Activated CD4-positive, CD25-positive, alpha-beta regulatory T cell (primary cell): ENCODE measurements at places on chromosomes 13 and 19.

GRCh38 chr13:110964229-110965037, 49.6 kb upstream of the ANKRD10 start:
- DNase-seq: no peak

DNA sequence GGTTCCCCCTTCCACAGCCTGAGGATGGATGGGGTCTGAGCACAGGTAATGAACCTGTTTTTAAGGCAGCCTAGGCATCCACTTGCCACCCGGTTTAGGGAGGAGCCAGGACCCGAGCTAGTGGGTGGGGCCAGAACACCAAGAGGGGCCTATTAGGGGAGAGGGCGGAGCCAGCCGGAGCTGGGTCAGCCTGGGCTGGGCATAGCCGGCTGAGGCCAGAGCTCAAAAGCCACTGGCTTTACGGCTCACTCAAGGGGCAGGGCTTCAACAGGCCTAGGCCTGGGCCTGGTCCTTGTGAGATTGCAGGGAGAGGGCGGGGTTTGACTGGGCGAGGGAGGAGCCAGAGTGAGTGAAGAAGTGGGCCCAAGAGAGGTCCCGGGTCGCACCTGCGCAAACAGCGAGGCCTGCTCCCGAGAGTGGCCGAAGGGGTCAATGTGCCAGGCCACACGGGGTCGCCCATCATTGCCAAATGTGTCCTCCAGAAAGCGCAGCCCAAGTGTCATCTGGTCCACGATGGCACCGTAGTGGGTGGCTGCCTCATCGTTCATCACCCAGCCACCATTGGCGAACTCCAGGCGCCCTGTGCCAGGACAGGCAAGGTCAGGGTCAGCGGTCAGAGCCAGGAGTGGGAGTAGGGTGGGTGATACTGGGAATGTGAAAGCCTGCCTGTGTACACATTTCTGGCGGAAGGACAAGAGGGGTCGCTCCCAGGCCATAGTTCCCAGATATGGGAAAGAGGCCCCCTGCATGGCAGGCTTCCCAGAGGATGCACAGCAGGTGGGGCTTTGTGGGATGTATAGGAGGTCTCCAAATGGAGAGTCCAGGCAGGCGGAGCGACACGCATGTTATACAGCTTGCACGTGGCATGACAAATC, 1.9 kb downstream of the MAN2B1 start:
- no peak for DNase-seq

GRCh38 chr13:44605275-44605674, 29.1 kb upstream of the TSC22D1 start:
- DNase-seq: no peak

GRCh38 chr13:73075954-73076353, 17.1 kb downstream of the KLF5 start:
- no peak for DNase-seq

- DNase-seq: no peak
Observed at GRCh38 chr19:1019980-1020867, 699 bp downstream of the TMEM259 start.

- DNase-seq: no peak
Observed at GRCh38 chr19:33293255-33294057, 8.9 kb downstream of the CEBPA start.

GRCh38 chr13:28820099-28821051, at the start of gene MTUS2:
TSS of gene MTUS2 (plus strand) at chr13:28820339.
- no peak for DNase-seq

- no peak for DNase-seq
Observed at GRCh38 chr19:4508698-4509097, 9.6 kb downstream of the PLIN4 start.

DNA sequence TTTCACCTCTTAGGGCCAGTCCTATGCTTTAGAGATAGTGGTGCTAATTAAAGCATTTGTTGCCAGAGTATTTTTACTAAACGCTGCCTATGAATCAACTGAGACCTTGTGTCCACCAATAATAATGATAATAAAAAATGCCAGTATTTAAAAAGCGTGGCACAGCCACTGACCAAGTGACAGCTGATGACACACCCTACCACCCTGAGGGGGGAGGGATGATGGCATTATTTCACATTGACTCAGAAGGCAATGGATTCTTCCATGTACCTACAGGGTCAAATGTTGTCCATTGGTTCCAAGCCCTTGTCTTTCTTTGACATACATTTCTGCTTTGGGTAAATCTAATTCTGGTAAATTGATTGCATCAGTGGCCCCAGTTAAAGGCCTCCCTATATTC, 384.4 kb downstream of the DLEU7 start:
- no peak for DNase-seq

GRCh38 chr19:30073152-30074000, 131.3 kb downstream of the URI1 start:
- DNase-seq: no peak

DNA sequence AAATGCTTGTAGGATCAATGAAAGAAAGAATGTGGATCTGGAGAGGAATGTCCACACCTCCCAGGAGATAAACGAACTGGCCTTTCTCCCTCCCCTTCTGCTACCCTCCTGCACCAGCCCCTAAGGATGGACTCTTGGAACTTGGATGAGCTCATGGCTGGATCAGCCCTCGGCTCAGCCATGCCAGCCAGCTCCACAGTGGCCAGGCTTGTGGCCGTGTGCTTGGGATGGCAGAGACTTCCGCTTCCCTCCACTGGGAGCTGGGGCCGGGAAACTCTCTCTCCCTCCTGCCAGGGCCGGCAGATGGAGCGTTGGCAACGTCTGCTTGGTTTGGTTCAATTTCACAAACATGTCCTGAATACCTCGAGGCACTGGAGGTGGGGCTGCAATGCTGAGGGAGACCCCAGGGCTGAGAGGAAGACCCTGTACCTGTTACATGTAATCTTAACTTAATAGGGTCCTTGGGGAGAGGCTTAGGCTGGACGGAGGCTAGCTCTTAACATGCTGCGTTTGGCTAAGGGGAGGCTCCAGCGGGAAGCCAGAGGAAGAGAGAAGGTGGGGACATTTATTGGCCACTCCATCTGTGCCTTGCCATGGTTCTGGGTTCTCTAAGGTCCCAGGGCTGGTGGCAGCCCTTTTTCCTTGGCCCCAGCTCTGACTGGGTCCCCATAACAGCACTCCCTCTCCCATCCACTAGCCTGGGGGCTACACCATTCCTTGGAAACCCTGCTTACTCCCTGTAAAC, 152.5 kb downstream of the IER2 start:
- DNase-seq: no peak

DNA sequence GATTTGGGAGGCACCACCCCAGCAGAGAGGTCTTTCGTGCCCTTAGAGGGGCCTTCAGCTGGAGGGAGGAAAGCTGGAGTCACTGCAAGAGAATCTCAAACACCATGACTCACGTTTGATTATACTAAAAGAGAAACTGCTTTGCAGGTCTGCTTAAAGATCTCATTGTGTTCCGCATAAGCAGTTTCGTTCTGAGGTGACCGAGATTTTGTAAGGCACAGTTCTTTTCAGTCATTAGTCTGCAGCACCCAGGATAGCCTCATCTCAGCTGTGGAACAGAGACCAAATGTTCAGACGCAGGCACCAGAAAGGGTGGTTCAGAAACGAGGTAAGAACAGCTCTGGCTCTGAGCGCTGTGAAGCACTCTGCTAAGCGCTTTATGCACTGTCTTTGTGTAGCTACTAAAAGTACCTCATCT, 71.2 kb upstream of the GTF3A start:
- DNase-seq: no peak

- no peak for DNase-seq
Observed at GRCh38 chr13:29484796-29485195, 110.7 kb downstream of the SLC7A1 start.

DNA sequence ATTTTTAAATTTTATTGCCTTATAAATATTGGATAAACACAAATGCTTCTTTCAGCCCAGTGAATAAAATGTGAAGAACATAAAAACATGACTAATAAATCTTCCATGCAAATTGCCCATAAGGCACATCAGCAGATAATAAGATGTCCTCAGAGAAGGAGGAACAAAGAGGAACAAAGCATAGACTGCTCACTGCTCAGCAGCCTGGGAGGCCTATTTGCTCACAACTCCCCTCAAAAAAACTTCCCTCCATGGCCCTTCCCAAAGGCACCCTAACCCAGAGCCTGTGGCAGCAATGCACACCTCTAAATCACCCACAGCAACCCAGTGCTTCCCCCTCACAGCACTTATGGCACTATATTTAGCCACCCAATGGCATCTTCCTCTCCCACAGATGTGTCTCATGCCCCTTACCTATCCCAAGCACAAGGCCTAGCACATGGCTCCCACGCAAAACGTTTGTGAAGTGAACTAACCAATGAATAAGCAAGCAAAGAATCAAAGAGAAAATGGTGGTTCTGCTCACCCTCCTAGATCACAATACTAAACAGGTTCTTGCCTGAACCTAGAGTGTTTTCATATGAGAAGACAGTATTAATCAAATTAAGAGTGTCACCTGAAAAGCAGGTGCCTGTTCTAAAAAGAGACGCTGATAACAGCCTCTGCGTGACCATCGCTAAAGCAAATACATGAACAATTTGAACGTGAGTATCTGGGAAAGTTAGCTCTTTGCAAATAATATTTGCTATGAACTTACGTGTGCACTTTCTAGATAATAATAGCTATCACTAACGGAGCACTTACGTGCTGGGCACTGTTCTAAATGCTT, 96.9 kb downstream of the TBC1D4 start:
- no peak for DNase-seq

DNA sequence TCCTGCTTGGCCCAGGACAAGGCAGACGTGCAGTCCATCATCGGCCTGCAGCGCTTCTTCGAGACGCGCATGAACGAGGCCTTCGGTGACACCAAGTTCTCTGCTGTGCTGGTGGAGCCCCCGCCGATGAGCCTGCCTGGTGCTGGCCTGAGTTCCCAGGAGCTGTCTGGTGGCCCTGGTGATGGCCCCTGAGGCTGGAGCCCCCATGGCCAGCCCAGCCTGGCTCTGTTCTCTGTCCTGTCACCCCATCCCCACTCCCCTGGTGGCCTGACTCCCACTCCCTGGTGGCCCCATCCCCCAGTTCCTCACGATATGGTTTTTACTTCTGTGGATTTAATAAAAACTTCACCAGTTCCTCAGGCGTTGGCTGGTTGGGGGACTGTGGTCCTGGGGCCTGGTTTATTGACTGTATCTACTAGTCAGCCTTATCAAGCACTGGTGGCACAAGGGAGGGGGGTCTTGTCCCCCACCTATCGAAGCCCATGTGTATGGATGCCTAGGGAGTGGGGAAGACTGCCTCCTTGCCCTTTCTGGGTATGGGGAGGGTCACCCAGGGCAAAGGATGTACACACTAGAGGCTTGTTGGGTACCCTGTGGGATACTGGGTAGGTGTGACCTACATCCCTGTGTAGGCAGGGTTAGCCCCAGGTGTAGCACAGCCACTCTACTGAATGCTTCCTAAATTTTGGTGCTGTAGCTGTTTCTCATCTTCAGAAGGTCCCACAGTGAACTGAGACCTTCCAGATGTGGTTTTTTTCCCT, 4.4 kb downstream of the CHMP2A start:
- no peak for DNase-seq

- no peak for DNase-seq
Observed at GRCh38 chr19:3423183-3423829, 56.9 kb downstream of the NFIC start.

GRCh38 chr19:46803555-46803954, 15.2 kb upstream of the SLC1A5 start:
- no peak for DNase-seq

GRCh38 chr13:42548731-42549551, 25.0 kb upstream of the TNFSF11 start:
- DNase-seq: no peak
